Fibroblast of skin of scalp (primary cell): ENCODE measurements at places on chromosomes 16 and 17.

- no peak for DNase-seq
Observed at GRCh38 chr17:76136276-76137000, 4.6 kb downstream of the FOXJ1 start.

DNA sequence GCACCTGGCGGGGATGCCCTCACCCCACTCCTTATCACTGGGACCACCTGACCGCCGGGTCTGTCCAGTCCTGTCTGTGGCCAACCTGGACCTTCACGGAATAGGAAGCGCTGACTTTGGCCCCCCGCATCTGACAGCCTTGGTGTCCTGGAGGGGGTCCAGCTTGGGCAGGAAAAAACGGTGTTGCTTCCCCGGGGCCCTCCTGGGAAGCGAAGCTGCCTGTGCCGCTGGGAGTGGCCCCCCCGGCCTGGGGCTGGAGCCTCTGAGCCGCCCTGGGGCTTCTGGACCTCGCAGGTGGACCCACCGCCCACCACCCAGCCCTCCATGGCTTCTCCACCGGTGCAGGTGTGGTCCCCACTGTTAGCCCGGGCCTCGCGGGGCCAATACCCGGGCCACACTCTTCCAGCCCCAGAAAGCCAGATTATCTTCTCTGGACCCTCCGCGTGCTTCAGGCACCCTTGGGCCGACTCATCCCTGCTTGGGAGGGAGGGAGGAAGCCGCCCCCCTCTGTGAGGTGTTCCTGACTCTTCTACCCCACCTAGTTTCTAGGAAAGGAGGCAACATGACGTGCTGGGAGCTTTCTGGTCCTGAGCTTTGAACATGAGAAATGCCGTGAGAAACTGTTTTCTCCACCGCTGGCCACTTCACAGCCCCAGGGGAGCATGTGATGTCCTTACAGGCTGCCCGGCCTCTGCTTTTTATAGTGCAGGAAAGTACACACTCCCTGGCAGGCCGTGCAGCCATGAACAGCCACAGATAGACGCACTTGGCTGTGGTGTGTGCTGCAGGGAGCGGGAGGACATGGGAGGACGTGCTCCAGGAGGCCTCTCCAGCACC, 1.1 kb downstream of the C1QTNF1 start:
- DNase-seq, result no peak

- peak; percentile 89 for DNase-seq
Observed at GRCh38 chr17:43530288-43531081, 15.7 kb downstream of the ETV4 start.

DNA sequence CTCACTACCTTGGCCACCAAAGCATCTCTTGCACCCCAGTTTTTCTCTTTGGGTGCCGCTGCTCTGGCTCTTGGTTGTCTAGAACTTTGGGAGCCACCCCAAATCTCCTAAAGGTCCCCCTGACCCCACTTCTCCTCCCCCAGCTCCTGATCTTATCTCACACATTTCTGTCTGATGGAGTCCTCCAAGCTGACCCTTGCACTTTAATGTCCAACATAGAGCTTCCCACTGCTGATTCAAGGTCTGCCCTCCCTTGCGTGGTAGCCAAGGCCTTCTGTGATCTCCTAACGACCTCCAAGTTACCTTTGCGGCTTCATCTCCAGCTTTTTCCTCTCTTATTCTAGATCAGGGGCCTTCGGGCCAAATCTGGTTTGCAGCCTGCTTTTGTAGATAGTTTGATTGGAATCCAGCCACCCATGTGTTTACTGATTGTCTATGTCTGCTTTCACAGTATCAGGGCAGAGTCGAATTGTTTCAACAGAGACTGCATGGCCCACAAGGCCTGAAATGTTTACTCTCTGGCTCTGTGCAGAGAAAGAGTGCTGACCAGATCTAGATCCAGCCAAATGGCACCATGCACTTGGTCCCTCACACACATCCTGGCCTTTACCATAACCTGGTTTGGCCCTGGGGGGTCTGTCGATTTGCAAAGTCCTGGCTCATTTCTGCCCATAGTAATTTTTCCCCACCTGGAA, 168.6 kb downstream of the HAPSTR1 start:
- DNase-seq, result no peak

GRCh38 chr16:28497861-28498599, 3.6 kb downstream of the APOBR start:
- no peak for DNase-seq

- peak; percentile 77 for DNase-seq
Observed at GRCh38 chr17:1197781-1198490, 18.2 kb upstream of the ABR start.

DNA sequence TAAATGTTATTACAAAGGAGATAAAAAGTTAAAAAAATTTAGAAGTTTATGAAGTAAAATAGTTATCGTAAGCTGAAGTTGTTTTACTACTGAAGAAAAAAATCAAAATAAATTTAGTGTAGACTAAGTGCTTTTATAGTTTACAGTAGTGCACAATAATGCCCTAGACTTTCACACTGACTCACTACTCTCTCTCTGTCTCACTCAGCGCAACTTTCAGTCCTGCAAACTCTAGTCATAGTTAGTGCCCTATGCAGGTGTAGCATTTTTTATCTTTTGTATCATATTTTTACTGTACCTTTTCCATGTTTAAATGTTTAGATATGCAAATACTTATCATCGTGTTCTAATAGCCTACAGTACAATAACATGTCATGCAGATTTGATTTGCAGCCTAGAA, 17.7 kb upstream of the TOM1L1 start:
- DNase-seq, result no peak
